ENCODE measurements at places on chromosomes 4 and X. TPM values are rescaled to one million over a fixed set of nuclear protein-coding genes. Genes with fewer than 3 reads are reported as not detected.

DNA sequence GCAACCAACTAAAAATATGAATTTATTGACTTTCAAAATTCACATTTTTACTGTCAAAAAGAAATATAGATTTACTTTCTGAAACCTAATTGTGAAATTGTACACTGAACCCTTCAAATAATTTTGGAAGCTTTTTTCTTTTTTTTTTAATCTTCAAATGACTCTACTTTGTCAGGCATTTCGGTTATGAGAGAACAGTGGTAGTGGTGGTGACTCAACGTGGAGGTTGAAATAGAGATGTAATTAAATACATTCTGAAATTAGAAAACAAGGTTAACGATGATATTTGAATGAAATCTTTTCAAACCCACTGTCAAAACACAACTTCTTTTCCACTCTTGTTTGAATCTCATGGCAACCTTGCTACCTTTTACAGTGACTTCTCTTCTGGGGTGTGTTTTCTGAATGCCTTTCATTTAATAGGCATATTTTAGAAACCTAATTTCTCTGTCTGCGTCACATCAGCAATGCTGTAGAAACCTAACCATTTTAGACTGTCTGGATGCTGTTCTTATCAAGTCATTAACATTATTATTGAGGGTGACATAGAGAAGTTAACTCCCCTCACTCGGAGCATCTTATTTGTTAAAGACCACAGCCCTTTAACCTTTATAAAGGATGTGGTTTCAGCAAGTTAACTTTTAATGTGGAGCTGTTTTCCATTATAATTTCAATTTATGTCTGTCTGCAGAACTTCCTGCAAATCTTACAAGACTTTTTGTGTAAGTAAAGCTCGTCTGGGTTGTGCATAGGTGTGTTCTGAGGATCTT, 136.8 kb downstream of the PCDH7 start:
- DNase-seq, result no peak

DNA sequence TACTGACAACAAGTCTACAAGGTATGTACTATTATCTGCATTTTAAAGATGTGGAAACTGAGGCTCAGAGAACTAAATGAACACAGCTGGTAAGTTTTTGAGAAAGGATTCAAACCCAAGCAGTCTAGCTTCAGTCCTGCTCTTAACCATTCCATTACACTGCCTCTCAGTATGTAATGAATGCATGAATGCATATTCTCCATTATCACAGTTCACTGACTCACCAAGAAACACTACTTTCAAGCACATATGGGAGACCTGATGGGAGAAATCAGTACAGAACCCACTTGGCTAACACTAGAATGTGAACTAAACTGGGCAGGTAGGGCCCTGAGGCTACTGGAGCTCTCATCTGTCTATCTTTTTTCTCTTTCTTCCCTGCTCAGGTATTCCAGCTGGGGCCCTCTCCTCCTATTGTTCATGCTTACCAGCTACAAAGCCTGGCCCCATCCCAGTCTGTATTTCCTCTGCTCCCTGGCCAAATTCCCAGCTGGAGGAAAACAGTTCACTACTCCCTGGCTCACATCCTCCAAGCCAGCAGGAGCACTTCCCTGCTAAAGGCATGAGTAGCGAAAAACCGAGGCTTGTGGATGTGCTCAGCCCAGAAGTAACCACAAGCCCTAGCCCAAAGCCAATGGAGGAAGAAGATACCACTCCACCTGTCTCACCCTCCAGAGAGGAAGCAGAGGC, 178.2 kb upstream of the ARHGEF9 start:
- no peak for DNase-seq

GRCh38 chrX:118347131-118347530, 1.2 kb downstream of the WDR44 start:
- DNase-seq, result peak; percentile 72

DNA sequence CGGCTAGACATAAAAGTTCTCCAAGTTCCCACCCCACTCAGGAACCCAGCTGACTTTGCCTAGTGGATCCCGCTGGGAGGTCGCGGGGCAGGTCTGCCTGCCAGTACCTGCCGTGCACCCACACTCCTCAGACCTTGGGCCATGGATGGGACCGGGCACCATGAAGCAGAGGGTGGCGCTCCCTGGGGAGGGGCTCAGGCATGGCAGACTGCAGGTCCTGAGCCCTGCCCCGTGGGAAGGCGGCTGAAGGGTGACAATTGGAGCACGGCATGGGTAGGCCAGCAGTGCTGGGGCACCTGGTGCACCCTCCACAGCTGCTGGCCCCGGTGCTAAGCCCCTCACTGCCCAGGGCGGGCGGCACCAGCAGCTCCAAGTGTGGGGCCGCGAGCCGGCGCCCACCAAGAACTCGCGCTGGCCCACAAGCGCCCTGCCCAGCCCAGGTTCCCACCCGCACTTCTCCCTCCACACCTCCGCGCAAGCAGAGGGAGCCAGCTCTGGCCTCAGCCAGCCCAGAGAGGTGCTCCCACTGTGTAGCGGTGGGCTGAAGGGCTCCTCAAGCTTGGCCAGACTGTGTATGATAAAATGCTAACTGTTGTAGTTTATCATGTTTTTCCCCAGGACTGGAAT, 63.1 kb downstream of the UGT2A2 start:
- DNase-seq, result no peak

DNA sequence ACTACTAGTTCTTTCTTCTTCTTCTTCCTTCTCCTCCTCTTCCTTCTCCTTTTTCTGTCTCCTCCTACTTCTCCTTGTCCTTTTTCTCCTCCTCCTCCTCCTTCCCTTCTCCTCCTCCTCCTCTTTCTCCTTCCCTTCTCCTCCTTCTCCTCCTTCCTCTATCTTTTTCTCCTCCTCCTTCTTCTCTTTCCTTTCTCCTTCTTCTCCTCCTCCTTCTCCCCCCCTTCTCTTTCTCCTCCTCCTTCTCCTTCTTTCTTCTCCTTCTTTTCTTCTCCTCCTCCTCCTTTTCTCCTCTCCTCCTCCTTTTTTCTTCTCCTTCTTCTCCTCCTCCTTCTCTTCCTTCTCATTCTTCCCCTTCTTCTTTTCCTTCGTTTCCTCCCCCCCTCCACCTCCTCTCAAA, 21.8 kb upstream of the NAP1L5 start:
- DNase-seq, result no peak

DNA sequence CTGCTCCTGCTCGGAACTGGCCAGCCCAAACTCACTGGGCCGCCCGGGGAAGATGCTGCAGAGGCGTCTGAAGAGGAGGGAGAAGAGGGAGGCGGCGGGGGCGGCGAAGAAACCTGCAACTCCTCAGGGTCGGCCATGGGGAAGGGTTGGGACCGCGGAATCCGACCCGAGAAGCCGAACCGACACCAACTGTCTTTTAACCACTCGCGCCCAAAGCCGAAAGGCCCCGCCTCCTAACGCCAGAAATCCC, at the start of gene C4orf46:
Gene C4orf46, minus strand, starts transcription at position 223 of the 250 bp plus-strand sequence. Its CDS starts 86 bp downstream, at position 137.
- DNase-seq, result no peak

DNA sequence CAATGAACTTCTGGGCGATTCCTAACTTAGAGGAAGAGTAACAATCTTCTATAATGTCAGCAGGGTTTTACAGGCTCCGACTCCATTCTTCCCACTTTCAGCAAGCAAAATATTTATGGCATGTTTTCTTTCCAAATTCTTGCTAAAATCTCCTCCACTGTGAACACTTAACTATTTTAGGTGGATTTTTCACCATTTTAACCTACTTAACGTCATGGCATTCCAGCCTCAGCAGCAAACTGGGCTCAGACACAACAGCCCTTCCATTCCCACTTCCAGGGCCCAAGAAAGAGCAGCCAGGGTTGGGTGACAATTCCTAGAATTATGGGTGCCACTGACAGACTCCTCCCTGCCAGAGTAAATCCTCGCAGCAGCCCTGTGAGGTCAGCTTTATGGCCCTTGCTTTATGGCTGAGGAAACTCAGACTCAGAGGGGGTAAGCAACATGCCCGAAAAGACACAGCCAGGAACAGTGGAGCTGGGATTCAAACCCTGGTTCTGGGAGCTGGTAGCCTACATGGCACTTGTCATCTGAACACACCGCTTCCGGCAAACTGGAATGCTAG, 112.8 kb upstream of the MAP3K15 start:
- peak; percentile 10 for DNase-seq

- no peak for DNase-seq
Measured at GRCh38 chr4:86845593-86845992, 3.6 kb downstream of the SLC10A6 start.

GRCh38 chr4:145815027-145815612, 123.5 kb downstream of the ZNF827 start:
- DNase-seq, result no peak

DNA sequence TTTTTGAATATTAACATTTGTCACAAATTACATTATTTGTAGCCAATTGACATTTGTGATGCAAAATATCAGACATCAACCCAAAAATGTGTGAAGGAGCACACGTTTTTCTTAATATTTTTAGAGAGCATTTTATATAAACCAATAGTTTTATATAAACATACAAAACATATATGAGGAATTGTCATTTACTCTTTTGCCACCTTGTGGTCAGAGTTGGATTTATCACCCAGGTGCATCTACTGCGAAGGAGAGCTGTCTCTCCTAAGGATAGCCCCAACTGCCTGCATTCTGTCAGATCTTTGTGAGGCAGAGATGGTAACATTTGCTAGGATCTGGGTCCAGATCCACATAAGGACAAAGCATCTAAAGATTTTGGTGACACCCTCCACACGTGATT, 2.5 kb upstream of the USP27X start:
- peak; percentile 42 for DNase-seq

DNA sequence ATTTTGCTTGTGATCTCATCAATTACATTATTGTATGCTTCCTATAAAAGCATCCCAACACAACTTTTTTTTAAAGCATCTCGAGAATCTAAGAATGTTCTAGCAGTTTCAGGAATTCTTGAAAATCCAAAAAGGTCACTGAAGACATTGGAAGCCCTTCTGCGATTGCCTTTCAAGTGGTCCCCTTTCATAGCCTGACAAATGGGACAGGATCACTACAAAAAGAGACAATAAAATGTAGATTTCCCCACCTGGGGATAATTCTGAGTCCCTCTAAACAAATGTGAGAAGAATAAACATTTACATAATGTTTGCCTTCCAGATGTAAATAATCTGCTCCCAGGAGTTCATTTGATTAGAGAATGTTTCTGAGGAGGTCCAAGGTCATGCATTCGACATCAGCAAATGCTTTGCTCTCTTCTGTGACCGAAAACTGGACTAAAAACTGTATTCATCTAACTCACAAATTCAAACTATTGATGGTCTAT, 116.0 kb downstream of the COL25A1 start:
- DNase-seq, result no peak

- DNase-seq, result peak; percentile 55
Measured at GRCh38 chr4:52234561-52235440, 183.7 kb downstream of the SPATA18 start.

DNA sequence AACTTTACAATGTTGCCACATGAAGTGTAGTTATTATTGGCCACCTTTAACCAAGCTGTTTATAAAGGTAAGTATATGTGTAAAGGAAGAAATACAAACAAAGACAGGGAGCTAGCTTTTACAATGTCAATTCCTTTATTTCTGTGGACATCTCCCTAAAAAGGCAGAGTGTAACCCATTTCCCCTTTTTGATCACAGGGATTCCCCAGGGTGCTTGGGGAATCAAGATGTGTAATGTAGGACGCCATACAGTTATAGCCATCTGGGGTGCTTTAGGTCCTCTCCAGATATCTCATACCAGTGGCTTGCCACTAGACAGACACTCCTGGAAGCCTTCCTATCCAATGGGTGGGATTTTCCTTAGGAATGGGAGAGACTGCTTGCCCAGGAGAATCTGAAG, 4.2 kb upstream of the CUL4B start:
- DNase-seq, result no peak

DNA sequence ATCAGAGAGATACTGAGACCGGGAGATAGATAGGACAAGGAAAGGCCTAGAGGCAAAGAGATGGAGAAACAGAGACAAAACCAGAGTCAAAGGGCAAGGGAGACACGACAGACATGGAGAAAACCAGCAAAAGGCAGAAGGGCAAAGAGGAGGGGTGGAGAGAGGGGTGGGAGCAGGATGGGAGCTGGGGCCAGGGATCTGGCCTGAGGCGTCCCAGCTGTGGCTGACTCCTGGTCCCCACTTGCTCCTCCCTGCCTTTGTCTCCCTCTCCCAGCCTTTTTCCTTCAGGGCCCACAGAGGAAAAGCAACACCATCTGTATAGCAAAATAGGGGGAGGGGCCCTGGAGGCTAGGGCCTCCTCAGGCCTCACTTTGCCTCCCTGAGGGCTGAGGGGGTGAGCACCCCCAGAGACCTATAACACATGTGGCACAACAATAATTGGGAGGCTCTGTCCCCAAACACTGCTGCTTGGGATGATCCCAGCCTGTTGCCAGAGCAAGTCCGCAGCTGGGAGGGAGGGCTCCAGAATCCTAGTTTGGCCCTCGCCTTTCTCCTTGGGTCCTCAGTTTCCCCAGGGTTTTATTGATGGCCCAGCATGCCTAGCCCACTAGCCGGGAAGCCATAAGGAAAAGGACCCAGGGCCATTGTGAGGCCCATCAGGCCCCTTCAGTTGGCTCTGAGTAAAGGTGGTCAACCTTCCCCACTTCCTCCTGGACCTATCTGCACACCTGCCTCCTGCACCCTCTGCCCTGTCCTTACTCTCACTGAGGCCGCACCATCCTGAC, 96.8 kb downstream of the PJA1 start:
- no peak for DNase-seq

GRCh38 chr4:32824336-32824735, 2104.2 kb downstream of the PCDH7 start:
- DNase-seq, result no peak

- DNase-seq, result peak; percentile 74
Measured at GRCh38 chr4:37601531-37601930, 84.6 kb downstream of the RELL1 start.

- no peak for DNase-seq
Measured at GRCh38 chr4:160819791-160820190, 1344.0 kb downstream of the FSTL5 start.

DNA sequence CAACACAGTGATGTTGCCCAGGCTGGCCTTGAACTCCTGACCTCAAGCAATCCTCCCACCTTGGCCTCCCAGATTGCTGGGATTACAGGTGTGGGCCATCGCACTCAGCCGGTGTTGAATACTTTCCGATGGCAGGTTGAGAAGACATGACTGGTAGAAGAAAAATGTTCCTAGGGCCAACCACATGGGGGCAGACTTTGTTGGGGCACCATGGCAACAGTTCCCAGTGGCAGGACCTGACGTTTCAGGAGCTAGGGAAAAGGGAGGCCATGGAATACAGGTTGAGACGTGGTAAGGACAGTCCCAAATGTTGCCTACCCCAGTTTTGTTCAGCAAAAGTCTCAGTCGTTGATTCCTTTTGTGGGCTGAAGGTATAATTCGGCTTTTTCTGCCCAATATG, 134.6 kb downstream of the ASMT start:
- DNase-seq, result no peak

- no peak for DNase-seq
Measured at GRCh38 chr4:144350706-144351105, 210.2 kb upstream of the GYPA start.

DNA sequence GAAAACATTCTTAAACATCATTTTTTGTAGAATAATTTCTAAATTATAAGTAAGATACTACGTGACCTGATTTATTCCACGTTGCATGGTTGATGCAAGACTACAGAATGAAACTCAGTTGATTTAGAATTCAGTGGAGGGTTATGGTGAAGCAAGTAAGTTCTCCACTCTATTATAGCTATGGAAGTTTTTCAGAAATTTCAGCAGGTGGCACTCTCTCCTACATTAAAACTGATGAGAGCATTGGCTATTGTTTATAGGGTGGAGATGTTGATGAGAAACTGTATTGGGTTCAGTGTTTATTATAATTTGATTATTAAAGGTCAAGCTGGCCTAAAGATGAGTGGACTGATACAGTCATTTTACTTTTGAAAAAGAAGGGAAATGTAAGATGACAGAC, 88.0 kb downstream of the FNIP2 start:
- peak; percentile 64 for DNase-seq

The GYG2 gene
- total RNA-seq, result 0.43 TPM

The LRP2BP gene
- total RNA-seq, result not detected

The DSPP gene
- not detected for total RNA-seq

The AMTN gene
- total RNA-seq, result not detected

The CPXCR1 gene
- not detected for total RNA-seq

The F9 gene
- not detected for total RNA-seq

Measured in GM23248 (cell line).